ENCODE measurements at places on chromosomes 16 and 17.

DNA sequence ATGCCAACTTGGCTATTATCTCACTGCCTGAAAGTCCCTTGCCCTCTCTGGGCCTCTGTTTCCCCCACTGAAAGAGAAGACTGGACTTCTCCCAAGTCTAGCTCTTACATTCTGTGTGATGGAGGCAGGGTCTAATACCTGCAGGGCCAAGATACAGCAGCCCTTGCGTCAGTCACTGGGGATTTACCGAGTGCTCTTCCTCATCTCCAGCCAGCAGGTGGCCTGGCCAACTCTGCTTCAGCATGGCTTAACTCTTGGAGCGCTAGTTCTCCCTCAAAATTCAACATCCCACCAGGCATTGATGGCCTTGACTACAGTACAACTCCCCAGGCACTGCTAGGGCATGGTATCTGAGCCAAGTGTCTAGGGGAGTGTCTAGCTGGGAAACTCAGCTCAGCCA, 19.9 kb upstream of the MTMR4 start:
- DNase-seq = no peak

GRCh38 chr17:19727501-19728078, 11.2 kb upstream of the SLC47A2 start:
- DNase-seq = peak; percentile 97

GRCh38 chr17:8072729-8073461, 14.6 kb downstream of the ALOX12B start:
- no peak for DNase-seq

- peak; percentile 34 for DNase-seq
These were observed 5.5 kb upstream of the RHBDF2 start for GRCh38 chr17:76506408-76507345.

GRCh38 chr16:74030000-74030706, 266.5 kb upstream of the PSMD7 start:
- no peak for DNase-seq

DNA sequence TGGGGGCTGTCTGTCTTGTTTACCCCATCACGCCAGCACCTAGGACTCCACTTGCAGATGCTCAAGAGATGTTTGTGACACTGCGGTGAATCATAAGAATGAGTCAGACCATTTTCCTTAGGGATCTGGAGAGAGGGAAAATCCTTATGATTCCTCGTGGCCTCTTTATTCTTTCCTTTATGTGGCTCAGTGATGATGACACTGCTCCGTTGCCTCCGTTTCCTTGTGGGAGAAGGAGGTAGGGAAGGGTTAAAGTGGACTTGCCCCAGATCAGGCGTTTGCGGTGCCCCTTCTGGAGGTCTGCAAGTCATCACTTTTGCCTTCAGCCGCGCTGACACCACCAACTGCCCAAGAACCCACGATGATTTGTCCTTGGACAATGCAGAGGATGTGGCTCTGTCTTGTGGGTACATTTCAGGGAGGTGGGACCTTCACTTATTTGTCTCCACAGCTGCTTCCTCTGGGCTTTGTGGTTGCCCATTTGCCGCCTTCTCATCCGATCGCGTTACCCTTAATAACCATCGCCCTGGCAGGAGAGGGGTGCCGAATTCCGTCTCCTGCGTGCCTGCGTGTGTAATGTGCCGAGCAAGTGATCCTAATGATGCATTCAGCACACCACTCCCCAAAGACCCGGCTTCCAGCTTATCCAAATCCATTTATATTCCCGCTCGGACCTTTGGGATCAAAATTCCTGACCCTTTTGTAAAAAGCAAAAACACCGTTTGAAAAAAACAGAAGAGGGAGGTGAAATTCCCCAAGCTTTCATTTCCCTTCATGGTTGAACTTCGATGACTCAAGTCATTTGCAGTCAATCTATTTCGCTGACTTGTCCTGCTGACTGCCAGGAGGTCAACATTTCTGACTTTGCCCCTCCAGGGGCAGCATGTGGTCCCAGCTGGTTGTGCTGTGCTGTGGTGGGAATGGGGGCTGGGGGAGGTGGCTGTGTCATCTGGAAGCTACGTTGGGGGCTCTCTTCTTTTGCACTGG, 87.2 kb upstream of the IRX3 start:
- DNase-seq = no peak

DNA sequence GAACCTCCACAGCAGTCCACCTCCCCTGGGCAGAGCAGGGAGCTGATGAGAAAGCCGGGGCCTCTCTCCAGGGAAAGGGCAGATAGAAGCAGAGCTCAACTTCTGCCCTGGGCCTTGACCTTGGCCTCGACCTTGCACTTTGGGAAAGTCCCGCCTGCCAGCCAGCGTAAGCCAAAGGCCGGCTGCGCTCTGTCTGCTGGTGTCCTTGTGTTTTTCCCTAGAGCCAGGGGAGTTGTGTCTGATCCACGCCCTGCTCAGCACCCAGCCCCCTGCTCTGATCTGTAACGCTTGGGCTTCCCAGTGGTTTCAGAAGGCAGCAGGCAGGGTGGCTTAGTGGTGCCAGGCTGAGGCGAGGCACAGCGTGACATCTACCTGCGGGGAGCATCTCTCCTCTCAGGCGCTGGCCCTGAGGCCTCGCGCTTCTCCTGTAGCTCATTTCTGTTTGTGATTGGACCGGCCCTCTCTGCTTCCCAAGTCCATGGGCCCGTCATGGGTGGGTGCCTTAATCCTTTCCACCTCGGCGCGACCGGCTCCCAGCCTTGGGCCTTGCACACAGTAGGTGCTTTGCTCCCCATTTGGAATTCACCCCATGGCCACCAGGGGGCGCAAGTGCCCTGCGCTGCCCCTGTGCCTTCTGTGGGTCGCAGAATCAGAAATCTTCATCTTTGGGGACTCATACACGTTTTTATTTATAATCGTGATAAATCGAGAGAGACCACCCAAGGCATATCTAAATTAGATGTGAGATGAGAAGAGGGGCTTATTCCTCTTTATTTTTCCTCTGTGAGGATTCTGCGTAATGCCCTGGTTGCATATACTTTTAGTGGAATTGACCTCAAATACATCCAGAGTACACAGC, 24.2 kb downstream of the SGSH start:
- DNase-seq = no peak

Measured in hippocampal formation (tissue), 2 donors.